HT1080 (cell line): ENCODE measurements at places on chromosomes 16 and 17. TPM values are rescaled to one million over a fixed set of nuclear protein-coding genes. Genes with fewer than 3 reads are reported as not detected.
A peak's percentile ranks its signal among the peaks of the same experiment; 100 is the strongest.

Gene KCNG4
- total RNA-seq = not detected in 2 replicates

Gene SLC47A1
- not detected in 2 replicates for total RNA-seq

Gene CACNA1H
- not detected in 2 replicates for total RNA-seq

Gene CHST4
- 0.43 TPM in 1 of 2 replicates, not detected in the other for total RNA-seq

Gene TMEM114
- not detected in 2 replicates for total RNA-seq

DNA sequence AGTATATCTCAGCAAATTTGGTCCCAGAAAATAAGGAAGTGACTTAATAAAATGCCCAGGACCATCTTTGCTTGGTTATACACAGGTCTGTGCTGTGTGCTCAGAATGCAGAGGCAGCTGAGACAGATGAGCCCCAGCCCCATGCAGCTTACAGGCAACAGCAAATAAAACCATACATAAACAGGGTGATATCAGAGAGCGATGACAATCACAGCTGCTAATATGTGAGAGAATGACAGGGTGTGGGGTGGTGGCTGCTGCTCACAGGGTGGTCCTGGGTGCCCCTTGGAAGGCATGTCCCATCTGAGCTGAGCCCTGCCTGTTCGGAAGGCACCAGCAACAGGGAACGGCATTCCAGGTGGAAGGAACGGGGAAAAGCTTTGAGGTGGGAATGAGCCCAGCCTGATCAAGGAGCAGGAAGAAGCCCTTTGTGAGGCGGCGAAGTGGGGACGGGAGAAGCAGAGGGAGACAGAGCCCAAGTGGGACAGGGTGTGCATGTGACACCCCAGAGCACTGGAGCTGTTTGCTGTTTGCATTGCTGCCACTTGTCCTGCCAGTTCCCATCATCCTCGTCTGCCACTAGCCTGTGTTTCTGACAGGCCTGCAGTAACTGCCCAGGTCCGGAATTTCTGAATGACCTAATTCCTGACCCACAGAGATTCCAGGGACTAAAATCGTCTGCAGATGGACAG lies 150.5 kb downstream of the KATNIP start:
- DNase-seq = no peak

- no peak for DNase-seq
These were observed 192.6 kb upstream of the PSMD7 start for GRCh38 chr16:74104022-74104421.

DNA sequence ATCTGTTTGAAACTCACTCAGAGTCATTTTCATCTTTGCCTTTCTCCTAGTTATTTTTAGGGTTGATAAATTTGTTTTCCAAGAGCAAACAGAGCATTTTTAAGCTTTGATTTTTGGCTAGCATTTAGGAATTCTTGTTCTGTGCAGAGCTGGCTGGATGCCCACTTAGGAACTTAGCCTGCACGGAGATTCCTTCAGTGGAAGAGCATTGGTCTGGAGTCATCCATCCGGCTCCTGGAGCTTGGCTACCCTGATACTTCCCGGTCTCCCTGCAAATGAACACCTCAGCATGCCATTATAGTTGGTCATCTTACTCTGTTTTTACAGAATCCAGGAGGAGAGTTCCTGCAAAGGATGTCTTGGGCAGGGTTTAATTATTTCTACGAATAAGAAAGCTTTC lies 57.1 kb downstream of the SPECC1 start:
- peak; percentile 83 for DNase-seq
